ENCODE measurements at places on chromosomes 5 and 9.

GRCh38 chr9:100167176-100167575 lies 68.1 kb downstream of the INVS start:
- DNase-seq, result no peak

DNA sequence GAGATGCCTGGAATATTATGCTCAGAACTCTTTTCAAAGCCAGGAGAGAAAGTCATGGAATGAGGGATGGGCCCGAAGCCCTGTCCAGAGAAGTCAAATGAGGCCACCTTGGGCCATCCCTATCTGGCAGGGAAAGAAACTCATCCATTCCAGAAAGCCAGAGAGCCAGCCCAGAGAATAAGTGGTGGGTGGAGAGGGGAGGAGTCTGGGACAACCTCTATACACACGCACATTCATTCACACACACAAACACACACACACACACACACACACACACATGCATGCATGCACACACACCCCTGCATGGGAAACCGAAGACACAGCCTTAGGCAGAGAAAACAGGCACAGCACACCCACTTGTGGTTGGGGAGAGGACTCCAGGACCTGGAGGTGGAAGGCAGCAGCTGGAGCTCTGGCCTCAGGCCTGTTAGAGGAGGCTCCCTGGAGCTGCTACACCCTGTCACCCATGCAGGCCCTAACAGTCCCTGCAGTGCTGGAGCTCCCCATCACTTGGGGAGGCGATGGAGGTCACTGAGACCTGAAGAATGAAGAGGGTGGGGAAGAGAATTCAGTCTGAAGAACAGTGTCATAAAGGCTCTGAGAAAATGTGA lies 38.0 kb downstream of the TGFBI start:
- no peak for DNase-seq

DNA sequence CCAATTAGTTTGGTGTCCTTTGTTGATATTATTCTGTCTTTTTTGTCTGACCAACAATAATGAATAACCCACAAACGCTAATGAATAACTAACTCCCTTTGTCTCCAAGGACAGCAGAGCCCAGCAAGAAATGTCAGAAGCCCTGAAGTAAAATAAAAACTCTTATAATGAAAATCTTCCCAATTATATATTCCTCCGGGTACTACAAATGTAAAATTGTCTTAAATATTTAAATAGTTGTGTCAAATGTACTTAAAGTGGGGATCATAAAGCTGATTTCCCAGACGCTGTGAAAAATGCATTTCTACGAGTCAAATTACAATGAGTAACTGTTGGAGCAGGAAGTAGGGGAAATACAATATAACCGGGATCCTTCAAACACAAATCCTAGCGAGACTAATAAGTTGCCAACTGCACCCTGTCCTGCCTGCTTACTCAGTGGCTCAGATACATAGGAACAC lies 22.3 kb downstream of the GLIS3 start:
- no peak for DNase-seq

GRCh38 chr5:93100976-93101375 lies 480.0 kb downstream of the NR2F1-AS1 start:
- DNase-seq, result no peak

- no peak for DNase-seq
Measured at GRCh38 chr5:18114151-18114757, 480.0 kb downstream of the TAF11L14 start.

DNA sequence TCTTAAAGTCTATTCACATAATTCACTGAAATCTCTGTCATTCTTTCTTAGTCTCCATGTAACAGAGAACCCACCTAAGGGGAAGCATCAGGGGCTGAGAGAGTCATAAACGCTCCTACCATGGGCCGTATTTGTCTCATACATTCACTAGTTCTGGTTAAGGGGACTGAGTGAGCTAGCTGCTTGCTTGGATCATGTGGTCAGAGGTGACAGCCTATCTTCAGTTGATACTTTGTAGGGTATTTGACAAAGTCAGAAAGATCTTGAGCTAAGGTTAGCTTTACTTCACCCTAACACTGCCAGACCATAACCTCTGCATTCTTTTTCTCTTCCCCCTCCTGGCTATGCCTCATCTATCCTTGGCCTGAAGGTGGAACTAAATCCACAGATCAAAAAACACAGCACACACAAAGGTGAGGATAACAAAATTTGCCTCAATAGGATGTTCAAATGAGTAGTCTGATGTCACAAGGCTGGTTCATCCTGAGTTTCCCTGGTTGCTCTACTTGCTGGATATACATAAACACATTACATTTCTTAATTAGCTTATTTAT lies 66.5 kb downstream of the MARCHF3 start:
- no peak for DNase-seq

Data from forelimb muscle (tissue), 1 donor.